ENCODE measurements at places on chromosomes 7 and 10. TPM values are rescaled to one million over a fixed set of nuclear protein-coding genes. Genes with fewer than 3 reads are reported as not detected.

- H3K4me1 ChIP-seq = no peaks in the 10 kb centered on the region
- H3K27me3 ChIP-seq = no peaks in the 10 kb centered on the region
- H3K27ac ChIP-seq = no peak overlapping the region
- DNase-seq = no peak
- H3K4me3 ChIP-seq = no peak overlapping the region
Observed at GRCh38 chr10:58826694-58827093, 314.0 kb downstream of the BICC1 start.

The EMX2 gene
- not detected for total RNA-seq

DNA sequence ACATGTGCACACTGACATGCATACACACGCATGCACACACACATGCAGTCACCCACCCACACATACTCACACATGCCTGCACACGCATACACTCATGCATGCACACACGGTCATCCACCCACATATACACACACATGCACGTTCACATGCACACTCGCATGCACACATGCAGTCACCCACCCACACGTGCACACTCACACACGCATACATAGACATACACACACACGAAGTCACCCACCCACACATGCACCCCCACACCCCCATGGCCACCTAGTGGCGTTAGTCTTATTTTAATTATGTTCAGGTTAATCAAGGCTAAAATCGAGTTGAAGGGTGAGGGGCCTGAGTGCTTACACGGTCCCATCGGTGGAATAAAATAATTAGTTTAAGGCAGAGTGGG lies 96.8 kb downstream of the DNAJB6 start:
- H3K27ac ChIP-seq = no peak overlapping the region
- H3K4me1 ChIP-seq = no peaks in the 10 kb centered on the region
- H3K27me3 ChIP-seq = no peaks in the 10 kb centered on the region
- H3K36me3 ChIP-seq = no peaks in the 10 kb centered on the region

The SPACDR gene
- total RNA-seq = not detected

The GSTO1 gene
- total RNA-seq = 75.3 TPM

GRCh38 chr10:35005868-35006267 lies 84.3 kb downstream of the CUL2 start:
- DNase-seq = no peak
- no peaks in the 10 kb centered on the region for H3K27me3 ChIP-seq
- H3K36me3 ChIP-seq = no peaks in the 10 kb centered on the region
- no peak overlapping the region for H3K4me3 ChIP-seq

GRCh38 chr7:111734954-111735660 lies 172.8 kb upstream of the IMMP2L start:
- no peaks in the 10 kb centered on the region for H3K4me1 ChIP-seq
- DNase-seq = no peak
- no peak overlapping the region for H3K27ac ChIP-seq
- no peaks in the 10 kb centered on the region for H3K36me3 ChIP-seq
- no peaks in the 10 kb centered on the region for H3K27me3 ChIP-seq
- H3K4me3 ChIP-seq = no peak overlapping the region

The NRCAM gene
- 6.8 TPM for total RNA-seq

The MDFIC gene
- 5.2 TPM for total RNA-seq

GRCh38 chr10:75852851-75853484 lies 421.5 kb downstream of the LRMDA start:
- no peak overlapping the region for H3K27ac ChIP-seq
- H3K27me3 ChIP-seq = no peaks in the 10 kb centered on the region
- peak; percentile 27 for DNase-seq
- H3K4me3 ChIP-seq = no peak overlapping the region
- H3K36me3 ChIP-seq = no peaks in the 10 kb centered on the region

GRCh38 chr7:136134503-136134902 lies 157.3 kb upstream of the MTPN start:
- no peaks in the 10 kb centered on the region for H3K27me3 ChIP-seq
- H3K4me1 ChIP-seq = peaks cover 12% of the 10 kb centered on the region
- DNase-seq = peak; percentile 31
- H3K27ac ChIP-seq = 0 out of 2 replicates have a peak overlapping the region, but pooled peaks have one; percentile 39
